ENCODE measurements at places on chromosomes 3 and 15.

DNA sequence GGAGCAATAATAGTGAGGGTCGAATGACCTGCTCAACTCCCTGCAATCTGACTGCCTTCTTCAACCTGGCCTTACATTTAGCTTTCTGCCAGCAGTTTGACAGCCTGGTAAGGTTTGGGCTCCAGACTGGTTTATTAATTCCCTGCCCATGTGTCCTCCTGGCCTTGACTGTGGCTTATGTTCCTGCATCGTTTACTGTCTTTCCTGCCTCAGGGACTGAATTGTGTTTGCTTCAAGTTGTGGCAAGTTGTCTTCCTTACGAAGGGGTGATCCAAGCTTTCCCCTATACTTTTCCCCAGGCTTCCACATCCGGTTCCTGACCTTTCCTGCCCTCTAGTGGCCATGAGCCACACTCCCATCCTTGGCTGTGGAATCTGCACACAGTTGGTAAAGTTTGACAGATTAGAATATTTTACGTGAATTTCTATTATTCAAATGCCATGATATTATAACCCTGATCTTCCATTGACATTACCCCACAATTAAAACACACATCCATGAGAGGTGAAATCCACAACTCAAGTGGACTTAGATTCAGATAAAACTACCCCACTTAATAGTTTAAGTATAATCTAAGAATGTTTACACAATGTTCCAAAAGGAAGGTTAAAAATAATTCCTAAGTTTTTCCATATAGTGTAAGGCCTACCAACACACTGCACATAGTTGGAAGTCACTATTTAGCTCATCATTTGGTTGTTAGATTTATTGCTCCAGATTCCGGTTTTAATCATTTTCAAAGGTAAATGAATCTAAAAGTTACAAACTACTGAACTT is 95.7 kb downstream of the NEDD4 start:
- DNase-seq = no peak

DNA sequence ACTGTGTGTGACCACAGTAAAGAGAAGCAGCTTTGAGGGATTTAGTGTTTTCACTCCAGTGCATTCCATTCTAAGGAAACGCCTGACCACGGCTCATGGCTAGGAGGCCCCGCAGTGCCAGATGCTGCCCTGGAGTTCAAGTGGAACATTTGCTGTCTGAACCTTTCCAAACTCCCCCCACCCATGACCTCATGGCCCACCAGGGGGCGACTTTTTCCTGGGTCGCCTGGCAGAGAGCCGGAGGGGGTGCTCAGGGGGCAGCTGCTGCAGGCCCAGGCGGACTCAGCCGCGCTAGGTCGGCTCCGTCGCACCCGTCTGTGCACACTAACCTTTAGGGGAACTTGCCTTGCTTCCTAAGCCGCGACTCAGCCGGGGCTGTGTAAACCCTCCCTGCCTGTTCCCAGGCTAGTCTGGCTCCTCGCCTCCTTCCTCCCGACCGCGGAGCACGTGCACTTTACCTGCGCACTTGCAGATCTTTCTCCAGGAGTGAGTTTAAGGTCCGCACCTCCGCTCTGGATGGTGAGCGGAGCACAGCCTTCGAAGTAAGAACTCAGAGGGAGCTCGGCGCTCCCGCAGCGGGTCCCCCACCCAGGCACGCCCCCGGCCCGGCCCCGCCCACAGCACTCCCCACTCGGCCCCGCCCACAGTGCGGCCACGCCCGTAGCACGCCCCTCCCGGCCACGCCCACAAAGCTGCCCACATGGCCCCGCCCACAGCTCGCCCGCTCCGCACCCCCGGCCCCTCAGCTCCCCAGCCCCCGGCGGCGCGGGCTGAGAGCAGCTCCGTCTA is at the start of gene OCA2:
Gene OCA2 (minus strand): TSS at position 550 of the 789 bp plus-strand sequence. CDS start 17,441 bp downstream, outside the sequence.
- DNase-seq = peak; percentile 28

DNA sequence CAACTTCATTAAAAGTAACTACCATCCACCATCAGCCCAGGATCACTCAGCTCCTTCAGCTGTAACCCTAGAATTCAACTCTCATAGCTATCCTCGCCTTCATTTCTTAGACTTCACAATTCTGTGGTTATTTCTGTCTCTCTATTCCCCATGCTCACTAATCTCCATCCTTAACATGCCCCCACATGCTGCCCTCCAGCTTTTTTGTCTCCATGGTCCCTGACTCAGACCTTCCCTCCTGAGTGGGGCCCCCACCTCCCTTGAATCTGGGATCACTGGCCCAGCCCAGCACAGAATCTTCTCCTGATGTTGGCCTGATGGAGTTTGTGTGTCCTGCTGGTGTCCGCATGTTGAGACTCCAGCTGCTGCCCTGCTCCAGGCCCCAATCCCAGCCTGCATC is 41.7 kb downstream of the CHST14 start:
- no peak for DNase-seq

DNA sequence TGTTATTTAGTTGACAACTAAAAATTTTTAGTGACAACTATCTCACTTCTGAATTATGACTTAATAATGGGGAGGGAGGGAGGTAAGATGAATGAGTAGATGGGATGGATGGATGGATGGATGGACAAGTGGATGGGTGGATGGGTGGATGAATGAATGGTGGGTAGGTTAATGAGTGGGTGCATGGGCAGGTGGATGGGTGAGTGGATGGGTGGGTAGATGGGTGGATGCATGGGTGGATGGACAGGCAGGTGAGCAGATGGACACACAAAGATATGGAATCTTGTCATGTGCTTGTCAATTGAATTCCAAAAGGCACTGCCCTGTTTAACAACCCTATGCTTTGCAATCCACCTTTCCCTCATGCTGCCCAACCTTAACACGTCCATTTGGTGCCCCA is 41.5 kb downstream of the KLHL25 start:
- no peak for DNase-seq

- DNase-seq = no peak
Observed at GRCh38 chr3:94990952-94991705, 928.3 kb downstream of the NSUN3 start.

DNA sequence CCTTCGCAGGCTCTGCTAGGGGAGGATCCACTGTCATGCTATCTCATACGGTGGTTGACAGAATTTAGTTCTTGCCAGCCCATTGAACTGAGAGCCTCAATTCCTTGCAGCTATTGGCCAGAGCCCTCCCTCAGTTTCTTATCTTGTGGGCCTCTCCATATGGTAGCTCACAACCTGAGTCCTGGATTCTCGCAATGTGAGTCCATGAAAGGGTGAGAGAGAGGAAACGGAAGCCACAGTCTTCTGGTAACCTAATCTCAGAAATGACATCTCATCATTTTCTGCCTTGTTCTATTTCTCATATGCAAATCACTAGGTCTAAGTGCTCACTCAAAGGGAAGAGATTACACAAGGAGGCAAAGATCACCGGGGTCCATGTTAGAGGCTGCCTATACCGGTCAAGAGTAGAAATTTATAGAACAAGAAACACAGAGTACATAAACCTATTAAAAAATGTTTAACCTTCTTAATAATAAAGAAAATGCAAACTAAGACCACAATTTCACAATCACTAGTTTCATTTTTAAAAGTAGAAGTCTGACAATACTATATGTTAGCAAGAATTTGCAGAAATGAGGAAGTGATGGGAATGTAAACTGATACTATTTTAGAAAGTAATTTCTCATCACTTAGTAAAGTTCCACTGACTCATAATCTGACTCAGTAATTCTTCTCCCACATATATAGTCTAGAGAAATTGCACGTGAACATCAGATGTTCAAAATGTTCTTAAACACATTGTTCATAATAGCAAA is 378.4 kb upstream of the AGTR1 start:
- no peak for DNase-seq

DNA sequence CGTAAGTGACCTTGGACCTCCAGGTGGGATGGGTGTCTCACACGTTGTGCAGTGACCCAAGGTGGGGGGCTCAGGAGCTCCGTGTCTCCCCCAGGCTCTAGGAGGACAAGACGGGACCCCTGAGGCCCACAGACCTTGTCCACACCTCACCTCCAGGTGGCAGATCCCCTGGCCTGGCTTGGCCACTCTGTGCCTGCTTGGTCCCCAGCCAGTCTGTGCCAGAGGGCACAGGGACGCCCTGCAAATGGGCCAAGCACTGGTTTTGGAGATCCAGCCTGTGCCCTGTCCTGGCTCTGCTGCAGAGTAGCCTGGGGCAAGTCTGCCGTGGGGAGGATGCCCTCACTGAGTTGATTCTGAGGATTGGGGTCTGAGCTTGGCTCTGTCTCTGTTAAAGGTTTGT is 14.0 kb downstream of the SLC6A6 start:
- DNase-seq = no peak

DNA sequence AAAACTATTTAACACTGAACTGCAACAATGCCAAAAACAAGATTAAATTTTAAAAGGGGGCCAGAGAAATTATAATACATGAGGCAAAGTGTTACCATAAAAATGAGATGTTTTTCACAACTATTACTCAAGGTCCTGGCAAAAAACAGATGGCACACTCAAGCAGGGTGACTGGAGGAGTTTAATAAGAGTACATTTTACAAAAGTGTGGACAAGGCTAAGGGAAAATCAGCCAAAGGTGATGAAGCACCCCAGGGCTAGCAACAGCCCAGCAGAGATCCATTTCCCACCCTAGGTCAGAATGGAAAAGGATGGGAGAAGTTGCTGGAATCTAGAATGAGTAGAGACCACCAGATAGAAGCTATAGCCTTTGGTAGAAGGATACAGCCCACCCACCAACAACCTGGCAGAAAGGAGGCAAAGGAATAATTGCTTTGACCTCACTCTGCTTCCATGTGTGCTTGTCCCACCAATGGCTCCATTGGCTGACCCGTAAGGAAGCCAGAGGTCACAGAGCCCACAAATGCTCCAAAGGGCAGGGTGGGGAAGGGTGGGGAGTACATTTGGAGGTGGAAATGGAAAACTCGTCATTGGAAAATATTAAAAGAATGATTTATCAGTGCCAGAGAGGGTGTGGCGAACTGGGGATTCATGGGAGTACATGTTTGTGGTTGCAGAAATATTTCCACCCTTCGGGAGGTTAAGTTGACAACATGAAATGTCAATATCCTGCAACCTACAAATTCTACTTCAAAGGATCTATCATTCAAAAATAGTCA is 161.0 kb upstream of the UBE2E2 start:
- no peak for DNase-seq

DNA sequence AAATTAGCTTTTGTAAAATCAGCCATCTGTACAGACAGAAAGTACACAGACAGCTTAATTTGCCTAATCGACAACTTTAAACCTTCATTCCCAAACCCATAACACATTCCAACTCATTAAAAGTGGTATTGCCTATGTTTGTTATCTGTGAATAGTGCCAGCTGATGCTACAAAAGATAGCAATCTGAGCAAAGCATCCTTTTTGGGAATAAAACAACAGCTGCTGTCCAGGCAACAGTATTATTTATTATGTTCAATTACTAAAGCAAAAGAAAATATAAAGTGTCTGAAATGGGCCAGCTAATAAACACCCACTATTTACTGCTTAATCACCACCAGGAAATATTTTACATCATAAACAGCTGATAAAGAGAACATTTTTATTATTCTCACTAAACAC is 134.8 kb upstream of the ABI3BP start:
- DNase-seq = no peak
